ENCODE measurements at places on chromosomes 7 and 10.

- DNase-seq, result peak; percentile 45
Measured at GRCh38 chr7:92781117-92781720, 55.2 kb downstream of the CDK6 start.

DNA sequence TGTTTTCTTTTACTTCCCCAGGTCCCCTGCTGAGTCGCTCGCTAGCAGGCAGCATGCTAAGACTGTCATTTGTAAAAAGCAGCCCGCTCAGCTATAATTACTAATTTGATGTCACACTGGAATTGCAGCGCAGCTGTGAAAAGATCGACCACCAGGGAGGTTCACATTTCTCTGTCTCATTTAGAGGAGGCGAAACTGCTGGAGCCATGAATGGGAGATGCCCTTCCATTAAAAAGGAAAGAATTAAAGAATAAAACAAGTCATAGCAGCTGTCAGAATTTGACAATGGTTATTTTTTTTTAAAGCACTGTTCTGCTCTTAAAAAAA, 153.5 kb downstream of the PIP4K2A start:
- DNase-seq, result no peak

- DNase-seq, result peak; percentile 68
Measured at GRCh38 chr7:95199779-95200558, 124.4 kb downstream of the PON1 start.

- DNase-seq, result no peak
Measured at GRCh38 chr7:6237730-6238129, 34.7 kb downstream of the CYTH3 start.

DNA sequence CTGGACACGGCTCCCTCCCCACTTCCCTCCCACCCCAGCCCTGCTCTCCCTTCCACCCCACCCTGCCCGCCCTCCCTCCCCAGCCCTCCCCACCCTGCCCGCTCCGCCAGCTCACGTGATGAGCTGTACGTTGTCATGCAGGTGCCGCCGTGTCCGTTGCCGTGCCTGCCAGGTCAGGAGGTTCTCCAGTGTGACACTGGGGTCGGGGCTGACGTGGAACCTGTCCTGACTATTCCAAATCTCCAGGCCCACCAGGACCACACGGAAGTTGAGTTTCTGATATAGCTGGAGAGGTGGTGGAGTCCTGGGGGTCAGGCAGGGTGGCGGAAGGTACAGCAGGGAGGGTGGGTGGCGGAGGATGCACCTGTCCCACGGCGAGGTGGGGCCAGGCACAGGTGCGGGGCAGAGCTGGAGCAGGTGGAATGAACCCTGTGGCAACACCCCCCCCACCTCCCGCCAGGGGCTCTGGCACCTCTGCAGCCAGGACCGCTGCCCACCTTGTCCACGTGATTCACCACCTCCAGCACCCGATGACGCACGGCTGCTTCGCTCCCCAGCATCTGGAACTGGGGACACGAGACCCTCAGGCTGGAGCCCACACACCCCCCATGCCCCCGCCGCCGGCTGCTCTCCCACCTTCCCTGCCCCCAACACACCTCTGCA, 4.2 kb downstream of the ADAM8 start:
- no peak for DNase-seq

GRCh38 chr10:46226900-46227558, 59.8 kb upstream of the ANTXRL start:
- no peak for DNase-seq

DNA sequence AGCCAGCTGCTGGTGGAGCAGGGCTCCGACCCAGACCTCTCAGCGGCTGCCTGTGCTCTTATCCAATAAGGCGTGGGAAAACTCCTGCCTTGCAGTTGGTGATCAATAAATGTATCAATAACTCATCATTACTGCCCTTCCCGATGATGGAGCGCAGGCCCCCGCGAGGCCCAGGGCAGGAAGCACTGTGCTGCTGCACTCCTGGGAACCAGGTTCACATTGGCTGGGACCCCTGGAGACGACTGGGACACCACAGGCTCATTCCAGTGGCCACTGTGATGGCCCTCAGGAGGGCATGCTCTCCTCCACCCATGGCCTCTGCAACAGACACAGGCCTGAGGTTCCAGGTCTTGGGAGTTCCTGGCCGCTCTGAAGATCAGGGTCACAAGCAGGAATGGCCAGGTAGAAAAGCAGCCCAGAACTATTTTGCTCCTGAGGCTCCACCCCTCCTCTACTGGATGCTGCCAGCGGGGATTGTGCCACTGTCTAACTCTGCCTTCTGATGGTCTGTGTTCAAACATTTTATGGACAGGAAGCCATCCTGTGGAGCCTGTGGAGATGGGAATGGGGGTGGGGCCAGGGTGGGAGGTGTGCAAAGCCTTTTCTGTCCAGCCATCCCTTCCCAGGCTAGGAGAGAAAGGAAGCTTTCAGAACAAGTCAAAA, 287.4 kb upstream of the ZMIZ1 start:
- no peak for DNase-seq

DNA sequence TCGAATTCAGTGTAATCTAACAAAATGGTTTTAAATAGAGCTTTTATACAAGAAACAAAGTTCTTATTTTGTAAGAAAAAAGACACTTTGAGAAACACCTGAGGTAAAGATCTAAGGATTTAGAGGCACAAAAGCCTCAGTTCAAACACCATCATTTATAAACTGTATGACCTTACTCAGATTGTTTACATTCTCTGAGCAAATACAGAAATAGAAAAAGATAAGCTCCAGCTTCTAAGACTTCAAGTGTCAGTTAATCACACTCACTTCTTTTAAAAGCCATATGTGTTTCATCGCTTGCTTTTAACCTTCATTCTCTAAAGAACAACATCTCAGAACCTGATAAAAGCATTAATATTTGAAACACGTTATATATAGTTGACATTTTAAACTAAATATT, 27.9 kb downstream of the CADPS2 start:
- no peak for DNase-seq

- peak; percentile 59 for DNase-seq
Measured at GRCh38 chr10:61000769-61001730, 57.1 kb upstream of the RHOBTB1 start.

DNA sequence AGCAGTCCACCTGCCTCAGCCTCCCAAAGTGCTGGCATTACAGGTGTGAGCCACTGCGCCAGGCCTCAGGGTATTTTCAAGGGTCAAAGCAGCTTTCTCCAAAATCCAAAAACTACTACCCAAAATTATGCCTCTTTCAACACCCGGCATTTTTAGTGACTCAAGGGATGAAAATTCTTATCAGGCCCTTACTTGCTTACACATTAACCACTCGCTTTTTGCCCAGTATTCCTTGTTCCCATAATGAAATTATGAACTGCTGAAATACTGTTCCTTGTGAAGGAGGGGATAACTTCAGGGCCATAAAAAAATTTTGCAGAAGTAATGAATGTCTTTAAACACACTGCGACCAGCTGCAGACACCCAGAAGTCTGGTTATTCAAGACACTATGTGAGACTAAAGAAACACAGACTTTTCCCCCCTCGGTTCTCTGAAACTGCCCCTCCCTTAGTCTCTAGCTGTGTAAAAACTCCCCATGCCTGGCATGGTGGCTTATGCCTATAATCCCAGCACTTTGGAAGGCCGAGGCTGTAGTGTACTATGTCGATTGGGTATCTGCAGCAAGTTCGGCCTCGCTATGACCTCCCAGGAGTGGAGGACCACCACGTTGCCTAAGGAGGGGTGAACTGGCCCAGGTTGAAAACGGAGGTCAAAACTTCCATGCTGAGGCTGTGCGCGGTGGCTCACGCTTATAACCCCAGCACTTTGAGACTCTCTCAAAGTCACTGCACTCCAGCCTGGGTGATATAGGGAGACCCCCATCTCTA, 12.0 kb downstream of the FXYD4 start:
- DNase-seq, result no peak

DNA sequence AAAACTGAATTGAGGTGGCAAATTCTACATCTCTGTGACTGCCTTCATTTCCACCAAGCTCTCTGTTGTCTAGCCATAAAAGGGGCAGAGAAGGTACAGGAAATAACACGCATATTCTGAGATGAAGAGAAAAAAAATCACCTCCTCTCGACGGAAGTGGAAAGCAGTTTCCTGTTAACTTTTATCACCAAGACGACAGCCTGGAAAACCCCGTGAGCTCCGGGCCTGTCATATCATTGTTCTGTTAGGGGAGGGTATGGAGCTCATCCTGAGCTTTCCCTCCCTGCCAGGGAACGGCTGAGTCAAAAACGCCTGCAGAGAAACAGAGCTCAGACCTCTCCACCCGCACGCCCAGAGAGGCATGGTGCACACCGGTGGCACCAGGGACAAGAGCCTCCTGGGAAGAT, 200.3 kb downstream of the PRPF18 start:
- peak; percentile 34 for DNase-seq

DNA sequence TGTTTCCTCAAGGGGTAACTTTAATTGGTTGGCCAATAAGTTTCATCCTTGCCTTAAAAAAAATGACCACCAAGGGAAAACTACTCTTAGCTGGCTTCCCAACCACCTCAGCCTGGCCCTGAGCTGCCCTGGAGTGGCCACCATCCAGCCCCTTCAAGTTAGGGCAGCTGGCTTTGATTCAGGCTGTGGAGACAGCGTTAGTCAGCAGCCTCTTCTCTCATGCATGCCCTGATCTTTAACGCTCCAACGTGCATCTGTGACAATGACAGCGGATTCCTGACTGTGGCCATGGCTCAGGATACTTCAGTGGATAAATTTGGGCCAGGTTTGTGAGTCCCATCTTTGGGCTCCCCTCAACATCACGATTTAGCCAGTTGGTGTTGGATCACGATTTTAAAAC, 111.6 kb downstream of the RBM20 start:
- no peak for DNase-seq

DNA sequence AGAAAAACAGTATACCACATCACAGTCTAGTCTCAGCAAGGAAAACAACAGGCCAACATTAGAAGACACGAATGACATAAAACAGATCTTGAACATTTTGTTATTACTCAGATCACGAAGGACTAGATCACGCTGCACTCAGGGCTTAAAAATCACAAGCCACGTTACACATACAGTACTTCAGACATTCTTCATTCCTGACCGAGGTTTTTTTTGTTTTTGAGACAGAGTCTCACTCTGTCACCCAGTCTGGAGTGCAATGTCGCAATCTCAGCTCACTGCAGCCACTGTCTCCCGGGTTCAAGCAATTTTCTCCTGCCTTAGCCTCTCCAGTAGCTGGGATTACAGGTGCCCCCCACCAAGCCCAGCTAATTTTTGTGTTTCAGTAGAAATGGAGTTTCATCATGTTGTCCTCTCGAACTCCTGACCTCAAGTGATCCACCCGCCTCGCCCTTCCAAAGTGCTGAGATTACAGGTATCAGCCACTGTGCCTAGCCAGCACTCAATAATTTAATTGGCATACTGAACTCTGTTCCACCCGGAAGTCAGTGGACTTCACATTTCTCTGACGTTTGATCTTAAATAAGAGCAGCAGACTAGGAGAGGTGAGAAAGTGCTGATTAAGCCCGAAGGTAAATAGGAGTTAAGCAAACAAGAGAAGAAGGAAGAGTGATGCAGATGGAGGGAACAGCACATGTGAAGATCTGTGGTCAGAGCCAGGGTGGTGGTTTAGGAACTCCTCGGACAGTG, 3.5 kb downstream of the AIMP2 start:
- no peak for DNase-seq

DNA sequence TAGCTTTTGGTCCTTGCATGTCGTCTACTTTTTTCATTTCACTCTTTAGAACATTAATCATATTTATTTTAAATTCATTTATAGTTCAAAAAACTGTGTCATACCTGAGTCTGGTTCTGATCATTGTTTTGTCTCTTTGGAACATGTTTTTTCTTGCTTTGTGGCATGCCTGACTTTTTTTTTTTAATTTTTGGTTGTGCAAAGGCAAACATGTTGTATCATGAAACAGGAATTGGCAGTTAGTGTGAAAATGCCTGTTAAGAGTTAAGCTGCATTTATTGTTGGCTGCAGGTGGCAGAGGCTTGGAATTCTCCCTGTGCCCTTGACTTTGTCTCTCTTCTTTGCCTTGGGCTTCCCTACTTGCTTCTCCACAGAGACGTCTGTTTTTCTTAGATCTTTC, 525.0 kb upstream of the ADARB2 start:
- DNase-seq, result no peak

DNA sequence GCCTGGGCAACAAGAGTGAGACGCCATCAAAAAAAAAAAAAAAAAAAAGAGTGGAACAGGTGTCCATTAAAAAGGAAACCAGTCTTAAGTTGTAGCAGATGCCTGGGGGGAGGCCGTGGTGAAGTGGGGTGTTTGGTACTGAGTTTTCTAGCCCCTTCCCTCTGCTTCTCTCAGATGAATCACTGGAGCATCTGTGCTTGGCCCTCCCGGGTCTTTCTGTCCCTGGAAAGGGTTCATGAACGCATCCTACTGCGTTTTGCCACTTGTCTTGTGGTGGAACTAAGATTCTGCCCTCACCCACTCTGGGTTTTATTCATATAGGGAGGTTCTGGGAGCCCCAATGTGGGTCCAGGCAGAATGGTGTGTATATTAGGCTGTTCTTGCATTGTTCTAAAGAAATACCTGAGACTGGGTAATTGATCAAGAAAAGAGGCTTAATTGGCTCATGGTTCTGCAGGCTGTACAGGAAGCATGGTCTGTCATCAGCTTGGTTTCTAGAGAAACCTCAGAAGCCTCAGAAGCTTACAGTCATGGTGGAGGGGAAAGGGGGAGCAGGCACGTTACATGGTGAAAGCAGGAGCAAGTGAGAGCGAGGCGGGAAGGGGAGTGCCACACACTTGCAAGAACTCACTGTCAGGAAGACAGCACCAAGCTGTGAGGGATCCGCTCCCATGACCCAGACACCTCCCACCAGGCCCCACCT, 63.5 kb downstream of the CAMK1D start:
- DNase-seq, result no peak

DNA sequence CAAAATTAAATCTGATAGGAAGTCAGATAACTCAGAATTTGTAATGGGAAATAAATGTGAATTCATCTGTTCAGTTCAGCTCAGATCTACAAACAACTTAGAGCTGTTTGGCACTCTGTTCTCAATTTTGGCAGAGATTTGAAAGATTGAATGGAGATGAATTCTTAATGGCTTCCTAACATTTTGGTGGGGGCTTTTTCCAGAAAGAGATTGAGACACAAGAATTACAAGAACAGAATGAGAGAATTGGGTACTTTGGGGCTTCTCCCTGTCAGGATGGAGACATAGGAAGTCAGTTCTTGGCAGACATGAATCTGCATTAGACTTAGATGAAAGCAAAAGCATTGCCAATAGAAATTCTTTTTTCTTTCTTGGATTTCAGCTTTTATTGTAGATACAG, 39.0 kb upstream of the PTPRZ1 start:
- DNase-seq, result no peak

- DNase-seq, result no peak
Measured at GRCh38 chr7:114740095-114740494, 181.8 kb upstream of the MDFIC start.

GRCh38 chr7:45982907-45983719, 62.0 kb upstream of the IGFBP3 start:
- no peak for DNase-seq

DNA sequence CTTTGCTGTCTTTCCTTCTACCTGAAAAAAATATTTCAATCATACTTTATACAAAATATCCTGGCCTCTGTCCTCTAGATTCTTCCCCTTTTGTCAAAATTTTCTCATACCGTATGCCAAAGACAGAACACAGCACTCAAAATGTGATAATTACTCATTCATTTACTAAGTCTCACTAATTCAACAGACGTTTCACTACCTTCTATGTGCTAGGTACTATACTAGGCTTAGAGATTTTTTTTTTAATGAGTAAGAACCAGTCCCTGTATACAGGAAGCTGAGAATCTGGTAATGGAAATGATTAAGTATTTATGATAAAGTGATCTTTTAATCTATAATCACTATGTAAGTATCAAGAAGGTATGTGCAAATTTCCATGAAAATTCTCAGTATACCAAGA, 128.0 kb downstream of the ELAPOR2 start:
- DNase-seq, result no peak

GRCh38 chr7:114886241-114886640, 35.7 kb upstream of the MDFIC start:
- DNase-seq, result no peak

- no peak for DNase-seq
Measured at GRCh38 chr10:94963901-94964300, 25.4 kb downstream of the CYP2C9 start.
